ENCODE measurements at places on chromosomes 1 and 21. TPM values are rescaled to one million over a fixed set of nuclear protein-coding genes. Genes with fewer than 3 reads are reported as not detected.
A peak's percentile ranks its signal among the peaks of the same experiment; 100 is the strongest.

GRCh38 chr1:213244664-213245091 is 193.6 kb downstream of the RPS6KC1 start:
- no peak overlapping the region for H3K27ac ChIP-seq
- no peaks in the 10 kb centered on the region for H3K27me3 ChIP-seq
- H3K4me1 ChIP-seq, result no peaks in the 10 kb centered on the region
- H3K4me3 ChIP-seq, result no peak overlapping the region
- no peaks in the 10 kb centered on the region for H3K36me3 ChIP-seq

DNA sequence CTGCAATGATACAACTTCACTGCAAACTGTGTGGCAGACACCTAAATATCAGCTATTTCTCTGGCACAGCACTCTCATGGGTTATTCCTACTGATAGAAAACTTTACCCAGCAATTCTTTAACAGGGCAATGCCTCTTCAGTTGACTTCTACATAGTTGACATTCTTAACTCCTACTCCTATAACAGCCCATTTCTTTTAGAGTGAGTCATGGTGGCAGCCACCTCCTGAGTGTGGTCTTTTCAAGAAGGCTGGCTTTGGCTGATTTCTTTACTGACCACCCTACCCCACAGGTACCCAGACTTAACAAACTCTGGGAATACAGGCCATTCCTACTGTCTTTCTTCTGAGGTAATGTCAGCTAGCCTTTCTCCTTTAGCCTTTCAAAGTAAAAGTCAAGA is 805.8 kb upstream of the ADGRL2 start:
- no peaks in the 10 kb centered on the region for H3K27me3 ChIP-seq
- H3K27ac ChIP-seq, result no peak overlapping the region
- no peak overlapping the region for H3K4me3 ChIP-seq

DNA sequence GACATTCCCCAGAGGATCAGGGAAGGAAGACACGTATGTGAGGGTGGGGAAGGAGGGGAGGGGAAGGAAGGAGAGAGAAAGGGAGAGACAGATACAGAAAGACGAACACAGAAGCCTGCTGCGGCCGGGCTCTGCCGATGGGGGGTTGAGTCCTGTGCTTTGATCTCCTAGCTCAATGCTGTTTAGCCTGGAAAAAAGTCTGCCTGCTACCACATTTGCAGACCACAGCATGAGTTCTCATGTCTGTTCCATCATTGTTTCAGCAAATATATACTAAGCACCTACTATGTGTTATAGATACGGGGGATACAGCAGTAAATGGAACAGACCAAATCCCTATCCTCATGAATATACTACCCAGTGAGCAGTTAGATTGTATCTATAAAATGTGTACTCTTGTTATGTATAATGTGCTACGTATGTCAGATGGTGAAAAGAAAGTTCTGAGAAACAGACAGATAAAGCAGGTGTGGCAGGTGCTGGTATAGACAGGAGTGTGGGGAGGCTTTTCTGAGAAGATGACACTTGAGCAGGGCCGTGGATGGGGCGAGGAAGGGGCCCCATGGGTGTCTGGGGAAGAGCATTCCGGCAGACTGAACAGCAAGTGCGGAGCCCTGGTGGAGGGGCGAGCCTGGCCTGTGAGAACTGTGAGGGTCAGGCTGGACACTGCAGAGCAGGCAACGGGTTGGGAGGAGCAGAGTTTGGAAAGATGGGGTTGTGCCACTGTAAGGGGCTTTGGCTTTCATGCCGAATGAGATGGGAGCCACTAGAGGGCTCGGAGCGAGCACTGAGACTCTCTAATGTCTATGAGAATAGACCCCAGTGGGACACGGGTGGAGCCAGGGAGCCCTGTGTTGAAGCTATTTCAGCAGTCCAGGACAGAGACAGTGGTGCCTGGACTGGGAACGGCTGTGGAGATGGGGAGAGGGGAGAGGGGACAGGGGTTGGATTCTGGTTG is 34.1 kb downstream of the KIAA1614 start:
- DNase-seq, result no peak
- peaks cover 36% of the 10 kb centered on the region for H3K36me3 ChIP-seq
- H3K4me1 ChIP-seq, result peaks cover 11% of the 10 kb centered on the region
- no peak overlapping the region for H3K4me3 ChIP-seq
- H3K27ac ChIP-seq, result peak overlapping the region; percentile 26

OR10J1 gene
- not detected for total RNA-seq

AADACL4 gene
- not detected for total RNA-seq
